GM12865 (cell line): ENCODE measurements at places on chromosomes 12 and 14.

DNA sequence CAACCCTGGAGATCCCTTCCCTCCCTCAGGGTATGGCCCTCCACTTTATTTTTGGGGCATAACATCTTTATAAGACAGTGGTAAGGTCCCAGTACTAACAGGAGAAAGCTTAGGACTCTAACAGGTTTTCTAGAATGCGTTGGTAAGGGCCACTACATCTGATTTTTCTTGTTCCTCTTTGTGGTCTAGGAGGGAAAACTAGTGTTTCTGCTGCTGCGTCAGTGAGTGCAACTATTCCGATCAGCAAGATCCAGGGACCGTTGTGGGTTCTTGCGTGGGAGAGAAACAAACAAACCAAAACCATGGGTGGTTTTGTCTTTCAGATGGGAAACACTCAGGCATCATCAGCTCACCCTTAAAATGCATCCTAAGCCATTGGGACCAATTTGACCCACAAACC lies 123.6 kb upstream of the SLC16A7 start:
- no peak for DNase-seq

DNA sequence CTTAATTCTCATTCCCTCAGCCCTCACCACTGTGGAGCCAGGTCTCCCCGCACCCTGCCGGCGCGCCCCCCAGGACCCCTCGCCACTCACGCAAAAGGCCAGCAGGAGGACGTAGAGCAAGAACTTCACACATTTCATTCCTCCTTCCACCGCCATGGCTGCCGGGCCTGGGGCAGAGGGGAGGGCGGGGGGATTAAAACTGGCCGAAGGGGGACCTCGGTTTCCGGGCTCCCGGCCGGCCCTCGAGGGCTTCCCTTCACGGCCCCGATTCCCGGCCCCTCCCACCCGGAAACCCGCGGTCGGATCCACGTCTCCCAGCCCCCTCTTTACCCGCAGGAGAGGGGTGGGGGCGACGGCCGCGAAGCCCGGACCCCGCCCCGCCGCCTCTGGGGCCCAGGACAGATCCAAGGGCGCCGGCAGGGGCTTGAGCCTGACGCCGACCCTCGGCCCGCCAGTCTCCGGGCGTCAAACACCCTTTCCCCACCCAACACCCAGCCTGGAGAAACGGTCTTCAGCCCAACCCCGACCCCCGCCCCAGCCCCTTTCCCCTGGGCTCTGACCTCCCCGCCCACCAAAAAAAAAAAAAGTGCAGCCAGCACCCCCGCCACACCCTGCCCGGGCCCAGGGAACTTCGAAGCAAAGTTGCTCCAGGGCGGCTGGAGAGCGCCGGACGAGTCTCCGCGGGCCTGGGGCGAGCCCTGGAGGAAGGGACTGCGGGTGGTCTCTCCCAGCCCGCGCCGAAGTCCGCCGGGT lies 447 bp downstream of the CD63 start:
- peak; percentile 32 for DNase-seq

- DNase-seq, result no peak
Observed at GRCh38 chr12:62103748-62104147, 156.5 kb upstream of the USP15 start.

DNA sequence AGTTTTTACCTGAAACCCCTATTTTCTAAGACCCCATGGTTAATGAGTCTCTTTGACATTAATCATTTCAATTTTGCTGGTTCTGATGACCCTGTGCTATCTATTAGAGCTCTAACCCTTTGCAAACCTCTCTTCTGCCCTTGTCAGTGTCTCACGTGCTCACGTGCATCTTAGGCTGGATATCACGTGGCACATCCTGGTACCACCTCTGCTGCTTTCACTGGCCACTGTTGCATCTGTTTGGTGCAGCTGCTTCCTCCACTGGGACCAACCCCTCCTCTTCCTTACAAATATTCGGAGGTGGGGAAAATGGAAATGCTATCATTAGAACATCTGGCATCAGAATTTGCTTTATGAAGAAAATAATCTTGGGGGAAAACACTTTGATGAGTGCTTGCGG lies 119.6 kb downstream of the CRADD start:
- no peak for DNase-seq

DNA sequence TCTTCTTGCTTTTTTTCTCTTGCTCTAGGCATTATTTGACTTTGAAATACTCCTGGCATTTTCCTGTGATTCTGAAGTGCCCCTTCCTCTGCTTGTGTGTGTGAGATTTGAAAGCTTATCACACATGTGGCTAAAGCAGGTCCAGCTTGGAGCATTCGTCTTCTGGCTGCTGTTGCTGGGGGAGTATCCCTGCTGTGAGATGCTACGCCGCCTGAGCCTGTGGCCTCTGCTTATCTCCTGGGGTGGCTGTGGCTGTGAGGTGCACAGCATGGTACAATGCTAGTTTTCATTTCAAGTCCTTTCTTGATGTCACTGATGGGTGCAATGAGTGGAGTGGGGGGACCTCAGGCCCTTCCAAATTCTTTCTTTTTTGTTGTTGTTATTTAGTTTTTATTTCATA lies 371.8 kb downstream of the ZFP36L1 start:
- no peak for DNase-seq

DNA sequence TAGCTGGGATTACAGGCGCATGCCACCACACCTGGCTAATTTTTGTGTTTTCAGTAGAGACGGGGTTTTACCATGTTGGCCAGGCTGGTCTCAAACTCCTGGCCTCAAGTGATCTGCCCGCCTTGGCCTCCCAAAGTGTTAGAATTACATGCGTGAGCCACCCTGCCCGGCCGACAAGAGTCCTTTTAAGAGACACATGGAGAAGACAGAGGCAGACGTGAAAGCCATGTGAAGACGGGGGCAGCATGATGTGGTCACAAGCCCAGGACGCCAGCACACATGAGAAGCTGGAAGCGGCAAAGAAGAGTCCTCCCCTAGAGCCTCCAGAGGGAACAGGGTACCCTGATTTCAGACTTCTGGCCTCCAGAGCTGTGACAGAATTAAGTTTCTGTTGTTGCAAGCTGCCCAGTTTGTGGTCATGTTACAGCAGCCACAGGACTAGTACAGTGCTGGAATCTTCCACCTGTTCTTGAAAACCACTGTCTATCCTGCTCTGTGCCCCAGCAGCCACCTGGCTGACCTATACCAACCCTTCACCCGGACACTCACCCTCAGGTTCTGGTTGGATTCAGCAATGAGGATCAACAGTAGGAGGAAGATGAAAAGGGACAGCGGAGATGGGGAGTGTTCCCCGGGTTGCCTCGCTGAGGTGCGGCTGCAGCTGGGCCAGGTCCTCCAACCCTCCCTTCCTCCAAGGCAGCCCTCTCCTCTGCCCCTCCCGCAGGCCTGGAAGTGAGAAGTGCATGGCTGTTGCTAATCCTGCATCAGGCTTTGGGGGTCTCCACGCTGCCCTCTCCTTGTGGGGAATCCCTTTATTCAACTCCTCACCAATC lies 16.9 kb downstream of the VPS37B start:
- no peak for DNase-seq

DNA sequence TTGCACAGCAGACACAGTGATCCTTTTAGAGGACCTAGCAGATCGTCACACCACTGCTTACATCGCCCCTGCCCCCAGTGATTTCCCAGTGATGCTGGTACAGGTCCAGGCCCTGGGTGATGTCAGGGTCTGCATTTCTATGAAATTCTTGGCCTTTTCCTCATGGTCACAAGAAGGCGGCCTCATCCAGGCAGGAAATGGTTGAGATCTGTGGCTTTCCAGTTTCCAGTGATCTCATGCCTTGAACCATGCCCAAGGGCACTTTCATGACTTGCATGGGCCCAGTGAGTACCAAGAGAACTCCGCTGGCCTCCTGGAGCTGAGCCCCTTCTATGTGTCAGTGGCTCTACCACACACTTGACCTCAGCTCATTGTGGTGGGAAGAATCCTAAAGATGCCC lies 41.9 kb upstream of the BDKRB2 start:
- DNase-seq, result no peak

DNA sequence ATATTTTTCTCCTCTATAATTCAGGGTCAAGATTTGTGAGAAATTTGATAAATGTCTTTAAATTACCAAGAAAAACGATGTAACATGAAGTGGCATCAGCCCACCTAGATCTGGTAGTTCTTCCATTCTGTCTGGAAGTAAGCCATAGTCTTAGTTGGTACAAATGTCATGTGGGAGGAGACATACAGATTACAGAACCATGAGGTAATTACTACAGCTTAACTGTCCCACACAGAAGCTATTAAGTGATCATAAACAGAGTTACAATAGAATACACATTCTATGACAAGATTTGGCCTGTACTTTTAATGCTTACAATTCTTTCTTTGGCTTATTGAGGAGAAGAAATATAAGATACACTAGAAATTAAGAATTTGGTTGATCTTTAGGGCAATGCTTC lies 13.7 kb upstream of the SIX1 start:
- DNase-seq, result no peak

DNA sequence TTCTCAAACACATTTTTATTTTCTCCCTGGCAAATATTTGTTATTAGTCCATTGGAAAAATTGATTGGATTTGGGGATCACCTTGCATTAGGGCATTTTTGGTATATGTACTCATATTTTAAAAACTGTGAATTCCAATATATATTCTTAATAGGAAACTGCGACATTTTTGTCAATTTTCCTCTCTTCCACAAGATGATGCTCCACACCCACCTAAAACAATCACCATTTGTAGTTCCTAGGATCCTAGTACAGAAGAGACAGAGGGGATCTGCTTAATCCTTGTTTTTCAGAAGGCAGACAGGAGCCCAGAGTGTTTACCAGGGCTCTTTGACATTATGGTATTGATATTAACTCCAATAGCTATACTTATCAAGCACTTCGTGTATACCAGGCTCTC lies 22.8 kb upstream of the OASL start:
- no peak for DNase-seq

- DNase-seq, result no peak
Observed at GRCh38 chr14:71582705-71583104, 349.5 kb upstream of the RGS6 start.

GRCh38 chr12:6620137-6620884 lies 13.1 kb upstream of the CHD4 start:
- DNase-seq, result no peak

DNA sequence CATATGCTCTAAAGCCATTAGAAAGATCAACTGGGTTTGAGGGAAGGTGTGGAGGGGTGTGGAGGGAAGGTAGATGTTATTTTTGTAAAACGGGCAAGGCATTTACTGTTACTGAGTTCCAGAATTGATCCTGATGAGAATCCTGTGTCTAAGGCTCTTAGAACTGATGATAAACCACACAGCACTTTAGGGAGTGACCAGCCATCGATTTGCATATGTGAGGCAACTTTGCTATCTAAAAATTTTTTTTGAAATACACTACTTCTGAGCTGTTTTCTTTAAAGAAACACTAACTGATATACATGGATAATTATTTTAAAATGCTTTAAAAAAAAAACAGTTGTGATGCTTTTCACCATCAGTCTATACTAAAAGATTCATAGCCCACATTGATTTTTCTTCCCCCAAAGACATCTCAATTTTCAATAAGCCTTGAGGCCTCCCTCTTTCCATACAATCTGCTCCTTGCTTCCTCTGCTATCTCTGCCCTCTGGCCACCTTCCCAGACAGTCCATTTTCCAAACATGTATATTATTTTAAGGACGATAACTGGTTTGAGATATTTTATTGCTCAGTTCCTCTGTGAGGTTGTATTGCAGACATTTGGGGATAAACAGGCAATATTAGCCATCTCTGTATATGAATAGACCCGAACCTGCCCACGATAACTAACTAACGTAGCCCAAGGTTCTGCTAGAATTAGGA lies 265.9 kb downstream of the EFCAB11 start:
- no peak for DNase-seq

DNA sequence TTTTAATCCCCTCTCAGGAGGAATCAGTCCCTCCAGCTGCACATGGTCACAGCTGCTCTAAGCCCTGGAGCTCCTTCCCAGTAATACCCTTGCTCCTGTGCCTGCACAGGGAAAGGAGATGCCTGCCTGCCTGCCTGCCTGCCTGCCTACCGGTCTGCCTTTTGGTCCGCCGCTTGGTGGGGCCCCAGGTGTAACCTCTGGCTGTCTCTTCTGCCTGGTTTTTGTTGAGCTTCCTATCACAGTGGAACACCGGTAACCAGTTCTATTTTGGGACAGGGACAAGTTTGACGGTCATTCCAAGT lies 99.8 kb downstream of the DAD1 start:
- DNase-seq, result peak; percentile 61

GRCh38 chr12:3363608-3364007 lies 127.4 kb upstream of the PRMT8 start:
- peak; percentile 9 for DNase-seq

GRCh38 chr12:124568431-124569374 lies 1.3 kb upstream of the NCOR2 start:
- DNase-seq, result peak; percentile 78

- DNase-seq, result no peak
Observed at GRCh38 chr12:58364389-58365086, 423.2 kb downstream of the ATP23 start.

DNA sequence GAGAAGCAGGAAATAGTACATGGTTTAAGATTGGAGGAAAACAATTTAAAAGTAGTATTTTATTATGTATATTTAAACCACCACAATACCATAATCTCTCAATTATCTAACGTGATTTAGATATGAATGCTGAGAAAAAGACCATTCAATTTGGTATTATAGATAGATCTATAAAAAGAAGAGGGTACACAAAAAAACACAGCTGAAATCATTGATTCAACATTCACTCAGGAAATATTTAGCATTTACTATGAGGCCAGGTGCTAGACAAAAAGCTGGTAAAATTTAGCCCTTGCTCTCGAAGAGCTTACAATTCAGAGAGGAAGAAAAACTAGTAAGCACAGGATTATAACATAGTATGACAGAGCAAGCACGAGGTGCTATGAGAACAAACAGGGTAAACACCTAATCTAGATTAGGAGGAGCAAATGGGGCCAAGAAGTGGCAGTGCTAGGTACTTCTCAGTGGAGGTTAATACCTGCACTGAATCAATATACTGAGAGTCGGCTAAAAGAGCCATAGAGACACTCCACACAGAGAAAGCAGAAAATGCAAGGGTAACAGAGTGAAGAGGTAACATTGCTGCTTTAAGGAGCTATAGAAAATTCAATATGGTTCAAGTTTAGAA lies 27.6 kb downstream of the TRIP11 start:
- DNase-seq, result no peak

GRCh38 chr12:2288001-2288400 lies 235.2 kb downstream of the CACNA1C start:
- DNase-seq, result no peak

DNA sequence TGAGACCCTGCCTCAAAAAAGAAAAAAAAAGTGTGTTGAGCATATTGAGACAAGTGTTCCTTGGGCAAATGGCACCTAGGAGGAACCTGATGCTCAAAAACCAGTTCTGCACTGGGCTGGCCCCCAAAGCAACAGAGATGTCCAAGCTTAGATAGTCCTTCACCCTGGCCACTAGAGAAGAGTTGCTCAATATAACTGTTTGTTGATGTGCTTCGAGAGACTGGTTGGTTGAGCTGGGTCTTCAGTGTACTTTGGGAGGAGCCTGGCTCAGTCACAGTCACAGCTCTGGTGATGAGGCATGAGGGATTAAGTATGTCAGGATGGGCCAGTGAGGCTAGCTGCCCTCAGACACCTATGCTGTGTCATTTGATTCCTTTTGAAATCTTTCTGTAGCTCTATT lies 38.0 kb downstream of the SLC2A14 start:
- DNase-seq, result no peak

GRCh38 chr12:54658306-54659264 lies 10.4 kb upstream of the DCD start:
- peak; percentile 70 for DNase-seq

- DNase-seq, result no peak
Observed at GRCh38 chr14:61492474-61492873, 171.1 kb downstream of the PRKCH start.
